Jurkat, Clone E6-1 (cell line): ENCODE measurements at places on chromosomes 13 and 19.

- no peak for DNase-seq
Measured at GRCh38 chr13:106534639-106535551, 567 bp downstream of the EFNB2 start.

GRCh38 chr19:3785451-3785937 is 687 bp downstream of the MATK start:
- no peak for DNase-seq

GRCh38 chr13:32113532-32113931 is 82.0 kb downstream of the FRY start:
- DNase-seq, result no peak

DNA sequence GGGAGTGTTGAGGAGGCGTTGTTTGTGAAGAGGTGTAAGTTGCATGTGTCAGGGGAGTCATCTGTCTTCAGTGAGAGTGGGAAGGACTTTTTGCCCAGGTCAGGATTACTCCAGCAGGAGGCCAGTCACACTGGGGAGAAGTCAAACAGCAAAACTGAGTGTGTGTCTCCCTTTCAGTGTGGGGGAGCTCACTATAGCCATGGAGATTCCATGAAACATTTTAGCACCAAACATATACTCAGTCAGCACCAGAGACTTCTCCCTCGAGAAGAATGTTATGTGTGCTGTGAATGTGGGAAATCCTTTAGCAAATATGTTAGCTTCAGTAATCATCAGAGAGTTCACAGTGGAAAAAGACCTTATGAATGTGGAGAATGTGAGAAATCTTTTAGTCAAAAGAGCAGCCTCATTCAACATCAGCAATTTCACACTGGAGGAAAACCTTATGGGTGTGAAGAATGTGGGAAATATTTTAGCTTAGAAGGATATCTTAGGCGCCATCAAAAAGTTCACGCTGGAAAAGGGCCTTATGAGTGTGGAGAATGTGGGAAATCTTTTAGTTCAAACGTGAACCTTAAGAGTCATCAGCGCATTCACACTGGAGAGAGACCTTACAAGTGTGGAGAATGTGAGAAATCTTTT is 8.4 kb upstream of the ZNF587 start:
- DNase-seq, result no peak

DNA sequence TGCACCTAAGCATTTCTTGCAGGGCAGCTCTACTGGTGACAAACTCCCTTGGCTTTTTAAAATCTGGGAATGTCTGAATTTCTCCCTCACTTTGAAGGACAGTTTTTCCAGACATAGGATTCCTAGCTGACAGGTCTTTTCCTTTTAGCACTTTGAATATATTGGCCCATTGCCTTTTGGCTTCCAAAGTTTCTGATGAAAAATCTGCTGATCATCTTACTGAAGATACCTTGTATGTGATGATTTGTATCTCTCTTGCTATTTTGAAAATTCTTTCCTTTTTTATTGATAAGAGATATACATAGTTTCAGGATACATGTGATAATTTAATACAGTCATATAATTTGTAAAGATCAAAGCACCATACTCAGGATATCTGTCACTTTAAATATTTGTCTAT is 211.1 kb downstream of the ZIC5 start:
- no peak for DNase-seq

GRCh38 chr13:67519356-67519755 is 289.2 kb upstream of the PCDH9 start:
- no peak for DNase-seq

GRCh38 chr13:94666065-94666464 is 46.3 kb downstream of the SOX21 start:
- DNase-seq, result no peak

DNA sequence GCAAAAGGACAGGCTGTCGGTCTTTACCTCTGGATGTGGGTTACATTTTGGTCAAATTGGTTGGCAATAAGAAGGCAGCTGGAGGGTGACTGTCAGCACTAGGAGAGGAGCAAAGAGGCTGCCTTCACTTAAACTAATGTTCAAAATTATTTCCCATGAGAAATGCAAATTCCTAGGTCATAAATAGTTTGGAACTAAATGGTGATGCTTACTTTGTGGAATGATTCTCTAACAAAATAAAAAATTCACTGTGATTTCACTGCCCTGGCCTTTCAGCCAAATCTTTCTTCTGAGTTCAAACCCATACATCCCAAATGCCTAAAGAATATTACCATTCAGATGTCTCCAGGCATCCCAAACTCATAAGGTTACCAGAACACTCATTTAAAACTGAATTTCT is 25.0 kb upstream of the OXGR1 start:
- no peak for DNase-seq

GRCh38 chr13:23679220-23679619 is 109.0 kb downstream of the TNFRSF19 start:
- DNase-seq, result no peak
